ENCODE measurements at places on chromosomes 16 and 17.

GRCh38 chr17:6815775-6816174, 15.8 kb downstream of the TEKT1 start:
- no peak overlapping the region for H3K4me3 ChIP-seq
- DNase-seq = no peak
- H3K36me3 ChIP-seq = no peaks in the 10 kb centered on the region
- peaks cover 41% of the 10 kb centered on the region for H3K27me3 ChIP-seq
- H3K27ac ChIP-seq = no peak overlapping the region

DNA sequence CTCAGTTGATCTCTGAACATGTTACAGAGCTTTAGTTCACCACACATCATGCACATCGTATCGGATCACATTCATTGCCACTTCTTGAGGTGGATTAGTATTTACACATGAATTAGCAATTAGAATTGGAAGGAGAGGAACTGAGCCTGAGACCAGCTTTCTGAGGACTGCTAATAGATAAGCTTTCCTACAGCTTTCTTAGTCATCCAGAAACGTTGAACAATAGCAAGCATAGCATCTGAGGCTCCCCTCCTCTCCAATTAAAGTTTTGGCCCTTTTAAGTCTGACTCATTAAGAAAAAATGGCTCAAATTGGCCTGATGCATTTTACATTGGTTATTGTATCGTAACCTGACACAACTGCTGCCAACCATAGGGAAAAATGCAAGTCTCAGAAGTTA, 1130.4 kb downstream of the CDH8 start:
- H3K27me3 ChIP-seq = no peaks in the 10 kb centered on the region
- no peaks in the 10 kb centered on the region for H3K4me1 ChIP-seq
- no peak overlapping the region for H3K4me3 ChIP-seq
- no peak for DNase-seq
- no peaks in the 10 kb centered on the region for H3K36me3 ChIP-seq
- no peak overlapping the region for H3K27ac ChIP-seq

GRCh38 chr16:73669535-73670274, 621.8 kb upstream of the ZFHX3 start:
- no peak overlapping the region for H3K27ac ChIP-seq
- H3K4me1 ChIP-seq = no peaks in the 10 kb centered on the region
- H3K27me3 ChIP-seq = no peaks in the 10 kb centered on the region

DNA sequence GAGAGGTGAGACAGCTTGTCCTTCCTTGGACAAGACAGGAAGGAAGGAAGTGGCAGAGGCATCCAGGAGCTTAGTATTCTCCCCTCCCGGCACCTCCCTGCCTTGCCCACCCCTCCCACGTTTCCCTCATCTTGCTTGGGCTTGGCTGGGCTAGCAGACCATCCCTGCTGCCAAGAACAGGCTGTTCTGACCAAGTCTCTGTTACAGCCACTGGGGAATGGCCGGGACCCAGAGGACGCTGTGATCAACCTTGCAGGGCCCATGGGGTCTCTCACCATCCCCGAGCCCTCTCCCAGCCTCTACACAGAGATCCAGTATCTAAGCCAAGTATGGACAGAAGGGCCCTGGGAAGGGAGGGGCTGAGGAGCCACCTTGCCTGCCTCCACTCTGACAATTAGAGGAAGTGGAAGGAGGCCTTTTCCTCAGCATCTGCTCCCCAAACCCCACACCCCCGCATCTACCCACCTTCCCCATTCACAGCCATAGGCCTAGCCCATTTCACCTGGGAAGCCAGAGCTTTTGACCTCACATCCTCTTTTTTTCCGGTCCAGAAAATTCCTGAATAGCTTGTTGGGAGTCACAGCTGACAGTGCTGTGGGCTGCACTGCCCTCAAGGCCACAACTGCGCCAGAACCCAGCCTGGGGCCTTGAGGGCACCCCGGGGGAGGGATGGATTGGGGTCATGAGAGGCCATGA, 14.1 kb downstream of the CD300LG start:
- DNase-seq = no peak
- H3K36me3 ChIP-seq = no peaks in the 10 kb centered on the region
- H3K27ac ChIP-seq = no peak overlapping the region
- H3K4me1 ChIP-seq = no peaks in the 10 kb centered on the region
- no peak overlapping the region for H3K4me3 ChIP-seq
- H3K27me3 ChIP-seq = no peaks in the 10 kb centered on the region

- no peak overlapping the region for H3K27ac ChIP-seq
- H3K4me1 ChIP-seq = no peaks in the 10 kb centered on the region
- DNase-seq = no peak
- H3K27me3 ChIP-seq = no peaks in the 10 kb centered on the region
- no peak overlapping the region for H3K4me3 ChIP-seq
Measured at GRCh38 chr17:44677136-44677535, 12.4 kb downstream of the CCDC43 start.

GRCh38 chr17:57537524-57538410, 207.3 kb downstream of the CCDC182 start:
- no peak overlapping the region for H3K4me3 ChIP-seq
- H3K27ac ChIP-seq = no peak overlapping the region
- DNase-seq = no peak
- no peaks in the 10 kb centered on the region for H3K27me3 ChIP-seq

DNA sequence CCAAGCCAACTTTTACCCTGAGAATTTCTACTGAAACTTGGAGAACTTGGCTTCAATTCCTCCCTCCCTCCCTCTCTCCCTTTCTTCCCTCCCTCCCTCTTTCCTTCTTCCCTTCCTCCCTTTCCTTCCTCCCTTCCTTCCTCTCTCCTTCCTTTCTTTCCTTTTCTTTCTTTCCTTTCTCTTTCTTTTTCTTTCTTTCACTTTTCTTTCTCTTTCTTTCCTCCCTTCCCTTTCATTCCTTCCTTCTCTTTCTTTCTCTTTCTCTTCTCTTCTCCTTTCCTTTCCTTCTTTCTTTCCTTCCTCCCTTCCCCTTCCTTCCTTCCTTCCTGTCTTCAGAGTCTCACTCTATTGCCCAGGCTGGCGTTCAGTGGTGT, 268.1 kb upstream of the SDK2 start:
- H3K36me3 ChIP-seq = no peaks in the 10 kb centered on the region
- H3K27ac ChIP-seq = no peak overlapping the region
- H3K27me3 ChIP-seq = peaks cover 2% of the 10 kb centered on the region
- H3K4me3 ChIP-seq = no peak overlapping the region
- no peaks in the 10 kb centered on the region for H3K4me1 ChIP-seq
- DNase-seq = no peak
